ENCODE measurements at places on chromosomes 12 and 14. TPM values are rescaled to one million over a fixed set of nuclear protein-coding genes. Genes with fewer than 3 reads are reported as not detected.

GRCh38 chr12:7787574-7788293 lies 1.5 kb upstream of the NANOG start:
- H3K27ac ChIP-seq, result no peak overlapping the region
- H3K4me1 ChIP-seq, result no peaks in the 10 kb centered on the region

DNA sequence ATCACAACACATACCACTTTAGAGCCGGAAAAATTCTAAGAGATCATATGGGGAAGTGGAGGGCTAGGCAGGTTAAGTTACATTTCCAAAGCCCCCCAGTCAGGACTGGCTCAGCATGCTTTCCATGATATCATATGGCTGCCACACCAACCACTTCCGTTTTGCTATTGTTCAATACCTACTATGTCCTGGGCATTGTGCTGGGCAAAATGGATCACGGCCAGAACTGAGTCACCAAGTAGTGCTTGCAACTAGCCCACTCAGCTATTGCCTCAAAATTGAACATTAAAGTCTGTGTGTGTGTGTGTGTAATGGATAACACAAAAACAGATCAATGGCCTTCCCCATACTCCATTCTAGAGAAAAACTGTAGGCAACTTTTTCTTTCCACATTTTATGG lies 22.7 kb downstream of the WIF1 start:
- H3K27me3 ChIP-seq, result no peaks in the 10 kb centered on the region
- H3K4me1 ChIP-seq, result no peaks in the 10 kb centered on the region
- no peak for DNase-seq
- no peak overlapping the region for H3K4me3 ChIP-seq
- H3K27ac ChIP-seq, result no peak overlapping the region
- no peaks in the 10 kb centered on the region for H3K36me3 ChIP-seq

GRCh38 chr12:124472690-124473279 lies 94.6 kb downstream of the NCOR2 start:
- DNase-seq, result no peak
- no peaks in the 10 kb centered on the region for H3K4me1 ChIP-seq
- no peaks in the 10 kb centered on the region for H3K27me3 ChIP-seq
- no peak overlapping the region for H3K4me3 ChIP-seq
- no peak overlapping the region for H3K27ac ChIP-seq
- H3K36me3 ChIP-seq, result peaks cover 18% of the 10 kb centered on the region

DNA sequence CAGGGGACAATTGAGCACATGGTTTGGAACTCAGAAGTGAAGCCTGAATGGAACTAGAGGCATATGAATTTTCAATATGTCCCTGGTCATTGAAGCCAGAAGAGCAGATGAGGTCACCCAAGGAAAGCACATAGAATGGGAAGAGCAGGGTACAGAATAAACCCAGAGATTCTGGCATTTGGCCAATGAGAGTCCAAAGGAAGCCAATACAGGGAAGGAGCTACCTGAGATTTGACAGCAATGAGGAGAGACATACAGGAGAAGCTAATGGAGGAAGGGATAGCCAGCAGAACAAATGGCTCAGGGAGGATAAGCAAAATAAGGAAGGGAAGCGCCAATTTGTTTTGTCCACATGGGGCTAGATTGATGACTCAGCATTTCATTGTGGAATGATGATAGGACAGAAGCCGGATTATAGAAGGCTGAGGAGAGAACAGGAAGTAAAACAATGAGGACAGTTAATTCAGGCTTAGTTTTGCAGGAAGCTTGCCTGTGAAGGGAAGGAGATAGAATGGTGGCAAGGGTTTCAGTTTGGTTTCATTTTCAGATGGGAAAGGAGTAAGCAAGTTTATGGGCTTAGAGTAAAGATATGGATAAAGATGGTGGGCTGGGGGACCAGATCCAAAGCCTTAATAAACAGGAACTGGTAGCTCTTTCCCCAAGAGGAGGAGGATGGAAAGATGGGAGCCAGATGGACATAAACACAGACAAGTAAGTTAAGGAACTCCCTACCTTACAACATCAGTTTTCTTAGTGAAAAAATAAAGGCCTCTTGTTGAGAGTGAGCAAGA lies 3.2 kb upstream of the SPTSSA start:
- H3K4me3 ChIP-seq, result no peak overlapping the region
- H3K4me1 ChIP-seq, result peaks cover 15% of the 10 kb centered on the region
- no peaks in the 10 kb centered on the region for H3K36me3 ChIP-seq

- DNase-seq, result peak; percentile 66
- no peaks in the 10 kb centered on the region for H3K27me3 ChIP-seq
- H3K27ac ChIP-seq, result no peak overlapping the region
- no peak overlapping the region for H3K4me3 ChIP-seq
Measured at GRCh38 chr12:139585-139984, 73.0 kb downstream of the IQSEC3 start.

DNA sequence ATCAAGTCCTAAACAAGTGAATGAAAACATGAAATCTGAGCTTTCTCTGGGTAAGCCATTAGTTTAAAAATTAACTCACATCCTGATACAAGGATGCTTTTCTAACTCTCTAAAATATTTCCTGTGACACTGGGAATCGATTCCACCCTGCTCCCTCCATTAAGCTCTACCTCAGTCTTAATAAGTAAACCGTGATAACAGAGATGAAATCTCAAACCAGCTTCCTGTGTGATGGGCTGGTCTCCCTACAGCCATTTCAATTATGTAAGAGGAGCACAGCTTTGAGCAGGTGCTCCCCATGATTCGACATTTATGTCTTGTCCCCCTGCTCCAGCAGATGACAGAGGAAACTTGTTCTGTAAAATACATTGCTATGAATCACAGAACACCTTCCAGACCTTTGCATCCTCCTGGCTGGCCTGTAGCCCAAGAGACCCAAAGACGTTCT lies 59.0 kb downstream of the GAS2L3 start:
- H3K4me3 ChIP-seq, result no peak overlapping the region
- H3K27ac ChIP-seq, result no peak overlapping the region
- no peaks in the 10 kb centered on the region for H3K27me3 ChIP-seq
- H3K36me3 ChIP-seq, result no peaks in the 10 kb centered on the region

- DNase-seq, result no peak
- no peaks in the 10 kb centered on the region for H3K4me1 ChIP-seq
- no peak overlapping the region for H3K27ac ChIP-seq
- H3K36me3 ChIP-seq, result peaks cover 47% of the 10 kb centered on the region
- no peaks in the 10 kb centered on the region for H3K27me3 ChIP-seq
Measured at GRCh38 chr12:120181991-120182631, 12.4 kb downstream of the GCN1 start.

DNA sequence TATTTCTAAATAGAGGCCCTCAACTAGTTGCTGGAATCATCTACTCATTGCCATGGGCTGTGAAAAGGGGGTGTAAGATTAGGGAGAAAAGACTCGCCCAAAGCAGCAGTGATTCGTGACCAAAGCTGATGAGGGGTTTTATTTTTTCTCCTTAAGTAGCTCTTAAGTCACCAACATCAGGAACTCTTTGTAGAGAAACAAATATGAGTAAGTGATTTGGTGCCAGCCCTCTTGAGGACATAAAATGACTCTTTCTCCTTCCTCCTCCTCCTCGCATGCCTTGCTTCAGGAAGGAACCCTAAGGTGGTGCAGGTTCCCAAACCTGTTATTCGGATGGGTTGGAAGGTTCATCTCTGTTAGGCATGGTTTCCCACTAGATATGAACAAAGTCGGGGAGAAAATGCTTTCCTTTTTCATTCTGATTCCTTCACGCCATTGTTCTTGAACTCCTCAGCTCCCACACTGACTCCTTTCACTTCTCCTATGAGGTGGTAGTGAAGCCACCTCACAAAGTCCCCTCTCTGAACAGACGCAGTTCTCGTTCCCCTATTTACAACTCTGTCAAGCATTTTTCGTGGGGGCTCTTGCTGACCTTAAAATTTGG lies 113.4 kb downstream of the ETV6 start:
- no peak overlapping the region for H3K27ac ChIP-seq
- H3K4me1 ChIP-seq, result peaks cover 46% of the 10 kb centered on the region
- H3K4me3 ChIP-seq, result no peak overlapping the region
- H3K27me3 ChIP-seq, result no peaks in the 10 kb centered on the region
- H3K36me3 ChIP-seq, result no peaks in the 10 kb centered on the region

- no peak overlapping the region for H3K27ac ChIP-seq
- no peak overlapping the region for H3K4me3 ChIP-seq
- no peaks in the 10 kb centered on the region for H3K27me3 ChIP-seq
- no peaks in the 10 kb centered on the region for H3K36me3 ChIP-seq
Measured at GRCh38 chr12:58206876-58207275, 265.5 kb downstream of the ATP23 start.

DNA sequence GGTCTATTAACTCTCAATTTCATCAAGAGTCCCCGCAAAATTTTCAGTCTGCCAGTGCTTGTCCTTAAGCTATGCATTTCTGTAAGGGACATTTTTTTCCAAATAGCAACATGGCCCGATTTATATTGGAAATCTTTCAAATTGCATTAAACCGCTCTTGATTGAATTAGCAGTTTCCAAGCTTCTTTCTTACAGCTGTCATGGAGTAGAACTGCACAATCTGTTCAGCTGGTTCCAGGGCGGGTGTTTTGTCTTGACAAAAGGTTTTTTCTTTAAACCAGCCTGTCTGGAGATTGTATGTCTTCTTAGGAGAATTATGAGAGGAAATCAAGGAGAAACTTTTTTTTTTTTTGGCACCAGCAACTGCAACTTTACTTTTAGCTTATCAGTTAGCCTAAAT lies 185.8 kb downstream of the ALG10B start:
- no peaks in the 10 kb centered on the region for H3K27me3 ChIP-seq
- no peak overlapping the region for H3K27ac ChIP-seq
- no peak for DNase-seq
- no peaks in the 10 kb centered on the region for H3K4me1 ChIP-seq

DNA sequence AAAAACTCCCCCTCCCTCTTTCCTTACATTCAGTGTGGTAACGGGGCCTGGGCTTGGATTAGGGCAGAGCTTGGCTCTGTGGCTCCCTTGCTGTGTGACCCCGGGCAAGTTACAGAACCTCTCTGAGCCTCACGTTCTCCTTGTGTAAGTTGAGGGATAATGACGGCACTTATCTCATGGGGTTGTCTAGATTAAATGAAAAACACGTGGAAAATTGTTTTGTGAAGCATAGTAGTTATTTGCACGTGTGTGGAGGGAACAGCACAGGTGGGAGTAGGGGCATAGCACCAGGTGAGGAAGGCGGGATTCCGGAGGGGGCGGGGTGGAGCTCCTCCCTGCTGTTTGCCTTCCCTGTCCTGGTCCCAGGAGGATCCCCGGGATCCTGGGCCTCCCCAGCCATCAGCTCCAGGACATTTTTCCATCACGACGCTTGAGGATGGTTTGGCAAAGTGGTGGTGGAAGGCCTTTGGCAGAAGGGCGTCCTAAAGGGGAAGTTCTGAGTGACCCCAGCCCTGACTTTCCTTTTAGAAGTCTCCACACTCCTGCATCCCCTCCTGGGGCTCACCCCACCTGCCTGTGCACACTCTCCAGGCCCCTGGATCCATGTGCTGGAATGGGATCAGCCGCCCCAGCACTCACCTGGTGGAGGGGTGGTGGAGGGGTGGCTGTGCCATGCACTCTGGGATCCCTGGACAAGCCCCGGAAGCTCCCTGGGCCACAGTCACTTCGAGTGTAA lies 22.7 kb downstream of the LRTM2 start:
- no peaks in the 10 kb centered on the region for H3K36me3 ChIP-seq
- no peak overlapping the region for H3K4me3 ChIP-seq
- H3K27ac ChIP-seq, result no peak overlapping the region
- no peaks in the 10 kb centered on the region for H3K27me3 ChIP-seq

GRCh38 chr12:52517888-52518287 lies 2.3 kb downstream of the KRT5 start:
- H3K27ac ChIP-seq, result no peak overlapping the region
- H3K36me3 ChIP-seq, result no peaks in the 10 kb centered on the region
- H3K27me3 ChIP-seq, result peaks cover 3% of the 10 kb centered on the region
- H3K4me1 ChIP-seq, result no peaks in the 10 kb centered on the region
- H3K4me3 ChIP-seq, result no peak overlapping the region
- no peak for DNase-seq

GRCh38 chr12:32418903-32419519 lies 19.7 kb downstream of the FGD4 start:
- peak overlapping the region; percentile 49 for H3K27ac ChIP-seq
- DNase-seq, result no peak
- no peaks in the 10 kb centered on the region for H3K27me3 ChIP-seq
- H3K36me3 ChIP-seq, result no peaks in the 10 kb centered on the region
- peaks cover 5% of the 10 kb centered on the region for H3K4me1 ChIP-seq

DNA sequence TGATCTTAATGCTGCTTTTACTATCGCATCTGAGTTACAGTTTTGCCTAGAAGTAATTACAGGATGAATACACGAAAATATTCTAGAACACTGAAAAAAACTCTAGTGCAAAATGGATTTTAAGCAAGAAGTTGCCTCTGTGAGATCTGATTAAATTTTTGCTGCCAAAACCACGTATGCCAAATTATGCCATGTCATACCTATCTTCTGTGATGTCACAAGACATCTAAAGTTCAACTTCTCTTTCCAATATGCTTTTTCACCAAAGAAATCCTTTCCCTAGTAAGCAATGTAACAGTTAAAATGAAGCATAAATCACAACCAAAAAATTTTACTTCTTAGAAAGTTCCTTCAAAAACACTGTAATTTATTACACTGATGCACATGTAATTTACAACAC lies 39.6 kb downstream of the HECTD4 start:
- H3K36me3 ChIP-seq, result no peaks in the 10 kb centered on the region
- H3K27ac ChIP-seq, result no peak overlapping the region
- no peak for DNase-seq
- H3K27me3 ChIP-seq, result no peaks in the 10 kb centered on the region
- no peak overlapping the region for H3K4me3 ChIP-seq
- peaks cover 7% of the 10 kb centered on the region for H3K4me1 ChIP-seq

DNA sequence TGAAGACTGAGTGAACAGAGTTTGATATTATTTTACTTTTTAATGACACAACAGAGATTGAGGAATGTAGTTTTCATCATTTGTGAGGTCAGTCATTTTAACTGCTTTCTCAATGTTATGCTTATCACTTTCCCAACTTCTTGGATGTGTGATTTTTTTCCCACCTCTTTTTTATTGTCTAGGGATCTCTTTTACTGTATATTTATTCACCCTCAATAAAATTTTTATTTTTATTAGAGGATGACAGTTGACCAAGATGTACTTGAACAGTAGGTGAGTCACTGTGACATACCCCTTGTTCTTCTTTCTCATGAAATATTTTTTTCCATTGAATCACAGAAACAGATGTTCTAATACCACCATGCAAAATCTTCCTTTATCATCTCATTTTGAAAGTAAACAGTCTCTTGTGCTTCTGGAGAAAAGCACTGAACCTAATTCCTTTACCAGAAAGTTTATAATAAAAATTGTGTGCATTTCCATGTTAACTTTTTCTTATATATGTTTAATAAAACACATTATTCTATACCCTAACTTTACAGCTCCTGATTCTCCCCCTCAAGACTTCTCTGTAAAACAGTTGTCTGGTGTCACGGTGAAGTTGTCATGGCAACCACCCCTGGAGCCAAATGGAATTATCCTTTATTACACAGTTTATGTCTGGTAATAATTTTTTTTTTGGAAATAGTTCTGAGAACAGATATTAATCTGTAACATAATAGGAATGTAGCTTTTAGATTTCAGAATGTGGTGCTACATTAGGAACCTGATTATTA lies 65.9 kb downstream of the PTPRQ start:
- H3K36me3 ChIP-seq, result no peaks in the 10 kb centered on the region
- no peak overlapping the region for H3K4me3 ChIP-seq
- H3K4me1 ChIP-seq, result no peaks in the 10 kb centered on the region
- H3K27me3 ChIP-seq, result no peaks in the 10 kb centered on the region

The REC8 gene
- 23.5 TPM for total RNA-seq

The CMKLR1 gene
- total RNA-seq, result not detected

The GLT8D2 gene
- 5.9 TPM for total RNA-seq

The SLC17A8 gene
- total RNA-seq, result not detected

The LTBP2 gene
- 4.4 TPM for total RNA-seq

The IL26 gene
- total RNA-seq, result not detected

The SRRM4 gene
- 0.14 TPM for total RNA-seq

Measured in cardiac muscle cell (in vitro differentiated cells and primary cell).